Stimulated activated CD4-positive, alpha-beta T cell treated with anti-CD3 and anti-CD28 coated beads, Interleukin-1b, Interleukin-23, amount 100 ng/mL, for 1 hour (primary cell): ENCODE measurements at places on chromosomes 1 and 21.

DNA sequence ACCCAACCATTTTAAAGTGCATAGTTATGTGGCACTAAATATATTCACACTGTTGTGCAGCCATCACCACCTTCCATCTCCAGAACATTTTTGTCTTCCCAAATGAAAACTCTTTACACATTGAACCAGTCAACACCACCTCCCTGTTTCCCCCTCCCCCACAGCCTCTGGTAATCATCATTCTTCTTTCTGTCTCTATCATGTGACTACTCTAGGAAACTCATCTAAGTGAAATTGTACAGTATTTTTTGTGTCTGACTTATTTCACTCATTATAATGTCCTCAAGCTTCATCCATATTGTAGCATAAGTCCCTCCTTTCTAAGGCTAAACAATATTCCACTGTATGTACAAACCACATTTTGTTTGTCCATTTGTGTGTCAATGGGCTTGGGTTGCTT lies 128.0 kb downstream of the RUNX1 start:
- no peak for DNase-seq

DNA sequence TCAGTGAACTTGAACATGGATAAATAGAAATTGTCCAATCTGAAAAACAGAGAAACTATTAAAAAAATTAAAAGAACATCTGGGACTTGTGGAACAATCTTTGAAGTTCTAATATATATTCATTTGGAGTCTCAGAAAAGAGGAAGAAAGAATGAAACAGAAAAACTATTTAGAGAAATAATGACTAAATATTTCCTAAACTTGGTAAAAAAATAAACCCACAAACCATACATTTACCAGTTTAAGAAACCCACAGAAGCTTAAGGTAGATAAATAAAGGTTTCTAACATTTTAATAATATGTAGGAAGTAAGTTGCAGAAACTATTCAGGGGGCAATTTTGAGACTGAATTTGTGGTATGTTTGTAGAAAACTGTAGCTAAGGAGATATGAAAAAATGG lies 437.8 kb downstream of the PTBP2 start:
- no peak for DNase-seq

GRCh38 chr21:40652436-40652835 lies 194.5 kb downstream of the DSCAM start:
- DNase-seq, result no peak

GRCh38 chr1:226404063-226404903 lies 3.6 kb downstream of the PARP1 start:
- DNase-seq, result no peak

DNA sequence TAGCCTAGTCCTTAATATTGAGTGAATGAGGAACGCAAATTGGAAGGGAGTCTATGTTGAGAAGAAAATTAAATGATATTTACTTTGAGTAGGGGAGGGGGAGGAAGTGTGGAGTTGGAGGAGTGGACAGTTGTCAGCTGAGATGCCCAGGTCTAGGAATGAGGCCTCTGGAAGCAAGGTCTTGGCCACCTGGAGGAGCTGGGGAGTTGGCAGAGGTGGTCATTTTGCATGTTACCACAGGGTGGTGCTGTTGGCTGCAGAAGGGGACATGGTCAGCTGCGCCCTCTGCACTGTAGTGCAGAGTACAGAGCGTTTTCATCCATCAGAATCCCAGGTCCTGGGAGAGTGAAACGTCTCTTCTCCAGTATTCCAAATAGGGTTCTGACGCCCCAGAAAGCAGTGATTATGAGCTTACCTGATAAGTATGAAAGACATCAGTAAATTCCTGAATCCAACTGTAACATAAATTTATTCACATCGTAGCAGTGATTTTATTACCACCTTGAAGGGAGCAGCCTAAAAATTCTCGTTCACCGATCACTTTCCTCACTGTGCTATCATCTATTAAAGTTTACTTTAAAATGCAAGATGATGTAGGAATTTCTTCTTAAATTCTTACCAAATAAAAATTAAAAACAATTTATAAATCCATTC lies 13.8 kb downstream of the PARK7 start:
- DNase-seq, result no peak

DNA sequence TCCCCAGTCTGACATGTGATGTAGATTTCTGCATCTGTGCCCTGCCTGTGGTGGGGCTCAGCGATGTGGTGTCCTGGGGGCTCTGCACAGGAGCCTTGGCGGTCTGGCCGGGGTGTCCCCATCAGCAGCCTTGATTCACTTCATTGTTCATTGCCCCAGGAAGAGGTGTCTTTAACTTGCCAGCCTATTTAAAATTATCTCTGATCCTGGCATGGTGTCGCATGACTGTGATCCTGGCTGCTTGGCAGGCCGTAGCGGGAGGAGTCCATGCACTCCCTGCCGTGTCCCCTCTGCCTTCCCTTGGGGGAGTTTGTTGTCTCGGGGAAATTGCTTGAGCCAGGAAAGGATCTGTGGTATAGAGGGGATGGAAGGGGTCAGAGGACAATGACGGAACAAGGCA lies 59.9 kb downstream of the TRIM11 start:
- no peak for DNase-seq

DNA sequence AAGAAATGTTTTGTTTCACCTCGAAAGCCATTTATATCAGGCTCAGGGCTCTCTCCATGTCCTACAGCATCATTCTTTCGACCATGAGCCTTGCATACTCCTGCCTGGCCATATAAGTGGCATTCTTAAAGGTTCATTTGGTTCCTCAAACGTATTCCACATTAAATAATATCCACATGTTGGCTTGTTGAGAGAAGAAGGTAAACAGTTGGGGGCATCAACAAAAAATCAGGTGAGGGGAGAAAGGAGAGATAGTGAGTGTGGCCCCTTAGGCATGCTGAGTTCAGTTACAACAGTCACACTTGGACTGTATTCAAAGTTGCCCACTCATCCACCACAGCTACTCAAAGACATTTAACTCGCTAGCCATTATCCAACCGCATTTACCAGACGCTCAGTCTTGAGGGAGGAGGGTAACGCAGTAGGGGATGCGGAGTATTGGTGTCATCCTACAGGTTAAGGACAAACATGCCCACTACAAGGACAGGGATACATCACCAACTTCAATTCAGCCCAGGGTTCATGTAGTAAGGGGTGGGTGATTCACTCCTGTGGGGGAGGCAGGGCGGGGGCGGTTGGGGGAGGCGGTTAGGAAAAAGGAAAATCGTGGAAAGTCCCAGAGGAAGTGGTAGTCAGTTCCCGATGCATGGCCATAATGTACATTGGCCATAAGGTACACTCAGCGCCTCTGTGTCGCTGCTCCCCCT lies 1.4 kb downstream of the ZNF697 start:
- DNase-seq, result no peak

- DNase-seq, result no peak
Measured at GRCh38 chr1:68703921-68704354, 207.1 kb upstream of the DEPDC1 start.
